ENCODE measurements at places on chromosomes 2 and 18. TPM values are rescaled to one million over a fixed set of nuclear protein-coding genes. Genes with fewer than 3 reads are reported as not detected.

VWA3B gene
- not detected for polyA plus RNA-seq

DSEL gene
- polyA plus RNA-seq, result not detected

DNA sequence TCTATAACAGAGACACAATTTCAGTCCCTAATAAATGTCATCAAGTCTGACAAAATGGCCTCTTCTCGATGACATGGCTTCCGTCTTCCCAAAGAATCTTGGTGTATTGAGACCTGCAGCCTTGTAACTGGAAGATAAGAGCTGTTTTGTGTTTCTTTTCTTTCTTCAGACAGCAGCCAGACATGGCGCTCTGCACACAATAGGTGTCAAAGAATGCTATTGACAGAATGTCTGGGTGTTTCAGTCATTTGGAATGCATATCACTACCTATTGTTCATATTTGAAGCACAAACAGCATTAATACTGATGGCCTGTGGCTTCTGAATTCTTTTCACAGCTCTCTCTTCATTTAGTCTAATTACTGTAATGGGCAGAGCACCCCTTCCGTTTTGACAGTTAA is 344.8 kb downstream of the RPRM start:
- DNase-seq, result no peak

- no peak for DNase-seq
Measured at GRCh38 chr18:28079883-28080282, 97.0 kb downstream of the CDH2 start.

- no peak for DNase-seq
Measured at GRCh38 chr2:31088504-31089195, 49.6 kb downstream of the GALNT14 start.

Data from immature natural killer cell (primary cell).